ENCODE measurements at places on chromosomes 6 and 20. TPM values are rescaled to one million over a fixed set of nuclear protein-coding genes. Genes with fewer than 3 reads are reported as not detected.
A peak's percentile ranks its signal among the peaks of the same experiment; 100 is the strongest.

- no peak overlapping the region for H3K4me3 ChIP-seq
- H3K27me3 ChIP-seq: no peaks in the 10 kb centered on the region
- DNase-seq: no peak
- no peaks in the 10 kb centered on the region for H3K36me3 ChIP-seq
These were observed 113.5 kb downstream of the CDYL start for GRCh38 chr6:4889701-4890100.

GRCh38 chr6:8059129-8059528 is 5.1 kb downstream of the BLOC1S5 start:
- no peaks in the 10 kb centered on the region for H3K27me3 ChIP-seq
- DNase-seq: no peak
- no peaks in the 10 kb centered on the region for H3K36me3 ChIP-seq
- H3K4me1 ChIP-seq: peaks cover 7% of the 10 kb centered on the region
- H3K27ac ChIP-seq: no peak overlapping the region

DNA sequence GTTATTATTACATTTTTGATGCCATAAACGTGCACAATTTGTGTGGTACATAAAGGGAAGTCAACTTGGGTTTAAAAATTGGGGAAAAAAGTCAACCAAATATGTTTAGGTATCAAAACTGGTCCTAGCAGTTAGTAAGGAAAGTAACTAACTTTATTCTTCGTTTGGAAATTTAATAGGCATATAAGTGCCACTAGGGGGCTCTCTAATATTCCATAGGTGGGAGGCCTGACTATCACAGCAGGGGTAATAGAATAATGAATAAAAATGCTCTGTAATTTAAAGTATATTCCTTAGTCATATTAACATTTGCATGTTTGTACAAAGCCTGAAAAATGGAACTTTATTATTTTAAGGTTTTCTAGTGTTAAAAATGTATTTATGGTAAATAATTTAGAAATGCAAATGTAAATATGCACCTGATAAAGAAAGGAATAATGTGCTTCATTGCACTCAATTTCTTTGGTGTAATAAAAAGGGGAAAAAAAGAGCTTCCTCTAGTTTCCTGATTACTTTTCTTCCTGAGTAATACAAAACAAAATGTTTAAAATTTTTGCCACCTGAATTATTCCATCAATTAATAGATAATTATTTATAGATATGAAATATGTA is 125.7 kb upstream of the HDAC2 start:
- H3K4me3 ChIP-seq: no peak overlapping the region
- no peak overlapping the region for H3K27ac ChIP-seq
- no peak for DNase-seq
- H3K27me3 ChIP-seq: no peaks in the 10 kb centered on the region
- H3K36me3 ChIP-seq: no peaks in the 10 kb centered on the region

GRCh38 chr6:47256361-47256760 is 53.3 kb downstream of the TNFRSF21 start:
- no peaks in the 10 kb centered on the region for H3K4me1 ChIP-seq
- H3K27me3 ChIP-seq: no peaks in the 10 kb centered on the region
- H3K36me3 ChIP-seq: no peaks in the 10 kb centered on the region

DNA sequence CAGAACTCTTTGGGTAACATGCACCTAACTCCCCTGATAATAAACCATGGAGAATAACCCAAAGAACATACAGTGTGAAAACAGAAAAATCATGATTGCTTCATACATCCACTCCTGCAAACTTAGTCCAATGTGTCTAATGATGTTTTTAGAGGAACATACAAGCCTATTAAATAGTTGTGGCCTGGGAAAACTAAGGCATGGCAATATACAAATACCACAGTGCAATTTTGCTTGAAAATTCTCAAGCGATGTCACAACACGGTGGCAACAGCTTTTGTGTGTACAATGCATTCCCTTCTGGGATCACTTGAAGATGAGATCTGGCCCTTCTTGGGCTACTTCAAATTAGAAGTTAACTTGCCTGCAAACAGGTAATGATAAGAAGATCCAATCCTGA is 16.7 kb downstream of the MAP3K5 start:
- no peak overlapping the region for H3K27ac ChIP-seq
- no peak overlapping the region for H3K4me3 ChIP-seq
- DNase-seq: no peak
- H3K27me3 ChIP-seq: no peaks in the 10 kb centered on the region

DNA sequence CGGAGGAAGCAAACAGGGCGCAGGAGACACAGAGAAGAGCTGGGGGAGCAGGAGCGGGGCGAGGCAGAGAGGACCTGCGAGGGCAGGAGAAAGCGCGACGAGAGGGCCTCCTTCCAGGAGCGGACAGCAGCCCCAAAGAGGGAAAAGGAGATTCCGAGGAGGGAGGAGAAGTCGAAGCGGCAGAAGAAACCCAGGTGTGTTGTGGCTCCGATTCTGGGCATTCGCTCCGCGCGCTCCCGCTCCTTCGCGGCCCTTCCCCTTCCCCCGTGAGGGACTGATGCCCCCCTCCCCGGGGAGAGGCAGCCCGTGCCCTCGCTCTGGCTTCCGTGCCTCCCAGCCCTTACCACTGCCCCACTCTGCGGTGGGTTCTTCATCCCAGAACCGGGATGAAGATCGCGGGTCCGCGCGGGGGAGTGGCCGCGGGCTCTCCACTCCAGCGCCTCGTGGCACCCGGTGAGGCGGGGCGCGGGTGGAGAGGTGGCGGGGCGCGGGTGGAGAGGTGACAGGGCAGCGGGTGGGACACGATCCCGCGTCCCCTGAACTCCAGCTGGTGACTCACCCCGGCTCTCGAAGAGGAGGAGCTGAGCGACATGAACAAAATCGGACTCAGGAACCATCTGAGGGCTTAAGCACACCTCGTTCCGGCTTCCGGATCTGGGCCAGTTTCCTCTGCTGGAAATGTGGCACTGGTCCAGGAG is 22.4 kb downstream of the TMC2 start:
- H3K27ac ChIP-seq: no peak overlapping the region
- DNase-seq: no peak
- peak overlapping the region; percentile 34 for H3K4me3 ChIP-seq
- no peaks in the 10 kb centered on the region for H3K4me1 ChIP-seq
- no peaks in the 10 kb centered on the region for H3K27me3 ChIP-seq

DNA sequence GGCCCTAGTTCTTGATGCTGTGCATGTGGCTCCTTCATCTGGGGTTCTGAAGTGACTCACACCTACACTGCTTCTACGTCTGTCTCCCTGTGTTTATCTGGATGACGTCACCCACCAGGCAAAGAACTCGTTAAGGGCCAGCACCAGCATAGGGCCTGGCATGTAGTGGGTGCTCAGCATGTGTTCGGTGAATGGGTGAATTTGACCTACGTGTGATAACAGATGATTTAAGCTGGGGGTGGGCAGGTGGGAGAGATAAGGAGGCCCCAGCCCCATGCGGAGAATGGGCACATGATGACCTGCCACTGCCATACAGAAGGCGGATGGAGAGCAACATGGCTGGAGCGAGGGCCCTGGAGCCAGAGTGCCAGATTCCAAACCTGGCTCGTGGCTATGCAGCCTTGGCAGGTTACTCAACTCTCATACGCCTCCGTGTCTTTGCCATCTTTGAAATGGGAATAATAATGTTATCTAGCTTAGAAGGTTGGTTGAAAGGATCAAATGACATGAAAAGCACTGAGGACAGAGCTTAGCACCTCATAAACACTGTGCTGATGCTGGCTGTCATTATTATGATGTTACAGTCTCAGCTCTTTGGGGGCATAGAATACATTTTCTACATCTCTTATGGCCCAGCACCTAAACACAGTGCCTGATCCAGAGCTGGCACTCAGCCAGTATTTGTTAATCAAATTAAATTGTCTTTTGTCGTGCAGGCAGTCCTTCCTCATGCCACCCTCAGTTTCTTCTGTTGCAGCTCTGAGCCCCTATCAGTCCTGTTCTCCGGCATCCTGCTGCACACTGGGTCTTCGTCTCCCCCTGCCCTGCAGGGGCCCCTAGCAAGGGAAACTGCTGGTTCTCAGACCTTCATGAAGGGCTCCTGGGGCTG is 39.6 kb downstream of the VEGFA start:
- no peaks in the 10 kb centered on the region for H3K27me3 ChIP-seq
- no peaks in the 10 kb centered on the region for H3K36me3 ChIP-seq
- no peak for DNase-seq
- no peak overlapping the region for H3K27ac ChIP-seq
- peaks cover 40% of the 10 kb centered on the region for H3K4me1 ChIP-seq

DNA sequence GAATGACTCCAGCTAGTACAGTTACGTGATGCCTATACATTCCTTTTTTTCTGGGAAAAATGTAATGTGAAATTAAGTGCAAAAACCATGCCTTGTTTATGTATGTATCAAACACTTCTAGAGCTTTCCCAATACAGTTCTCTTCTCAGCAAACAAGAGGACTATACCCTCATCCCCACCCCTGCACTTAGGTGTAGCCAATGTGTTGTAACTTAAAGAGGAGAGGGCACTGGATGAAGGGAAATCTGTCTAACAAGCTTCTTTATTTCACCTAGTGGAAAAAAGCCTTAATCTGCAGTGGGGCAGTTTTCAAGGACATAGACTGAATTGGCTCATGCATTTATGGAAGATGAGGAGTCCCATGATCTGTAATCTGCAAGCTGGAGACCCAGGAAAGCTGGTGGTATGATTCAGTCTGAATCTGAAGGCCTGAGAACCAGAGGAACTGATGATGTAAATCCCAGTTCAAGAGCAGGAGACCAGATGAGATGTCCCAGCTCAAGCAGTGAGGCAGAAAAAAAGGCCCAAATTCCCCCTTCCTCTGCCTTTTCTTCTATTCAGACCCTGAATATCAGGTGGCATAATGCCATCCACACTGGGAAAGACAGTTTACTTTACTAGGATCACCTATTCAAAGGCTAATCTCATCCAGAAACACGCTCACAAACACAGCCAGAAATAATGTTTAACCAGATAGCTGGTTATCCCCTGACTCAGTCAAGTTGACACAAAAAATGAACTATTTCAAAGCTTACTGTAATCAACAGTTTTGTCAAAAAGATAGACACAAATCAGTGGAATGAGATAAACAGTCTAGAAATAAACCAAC is 25.8 kb upstream of the SLC17A3 start:
- no peak overlapping the region for H3K4me3 ChIP-seq
- H3K27me3 ChIP-seq: no peaks in the 10 kb centered on the region
- no peaks in the 10 kb centered on the region for H3K36me3 ChIP-seq
- no peaks in the 10 kb centered on the region for H3K4me1 ChIP-seq
- DNase-seq: no peak

DNA sequence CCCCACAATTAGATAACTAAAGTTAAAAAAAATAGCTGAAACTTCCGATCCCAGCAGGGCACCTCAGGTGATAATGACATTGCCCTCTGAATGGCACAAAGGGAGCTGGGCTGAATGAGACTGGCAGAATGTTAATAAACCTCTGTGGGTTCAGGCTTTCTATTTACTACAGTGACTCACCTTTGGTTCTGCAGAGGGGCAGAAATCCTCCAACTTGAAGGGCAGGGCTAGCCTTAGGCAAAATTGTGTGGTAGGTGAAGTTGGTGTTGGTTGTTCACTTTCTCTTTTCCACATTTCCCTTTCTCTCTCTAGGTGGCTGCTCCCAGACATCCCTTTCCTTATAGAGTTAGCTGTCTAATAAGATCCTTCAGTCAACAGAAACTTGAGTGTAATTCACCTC is 625.2 kb downstream of the EPM2A start:
- no peak for DNase-seq
- H3K27me3 ChIP-seq: no peaks in the 10 kb centered on the region

GRCh38 chr6:29763491-29764289 is 40.5 kb downstream of the HLA-F start:
- no peak for DNase-seq
- H3K4me3 ChIP-seq: no peak overlapping the region
- H3K4me1 ChIP-seq: peaks cover 5% of the 10 kb centered on the region
- H3K36me3 ChIP-seq: no peaks in the 10 kb centered on the region

GRCh38 chr6:4371207-4371921 is 236.0 kb upstream of the ECI2 start:
- peak overlapping the region; percentile 4 for H3K4me3 ChIP-seq
- H3K27ac ChIP-seq: peak overlapping the region; percentile 80
- DNase-seq: peak; percentile 67
- H3K27me3 ChIP-seq: no peaks in the 10 kb centered on the region
- peaks cover 48% of the 10 kb centered on the region for H3K4me1 ChIP-seq
- H3K36me3 ChIP-seq: no peaks in the 10 kb centered on the region

- H3K27me3 ChIP-seq: peaks cover 2% of the 10 kb centered on the region
- H3K36me3 ChIP-seq: no peaks in the 10 kb centered on the region
- no peak overlapping the region for H3K4me3 ChIP-seq
- H3K4me1 ChIP-seq: no peaks in the 10 kb centered on the region
- DNase-seq: no peak
These were observed 8.4 kb upstream of the SPINT3 start for GRCh38 chr20:45523821-45524220.

DNA sequence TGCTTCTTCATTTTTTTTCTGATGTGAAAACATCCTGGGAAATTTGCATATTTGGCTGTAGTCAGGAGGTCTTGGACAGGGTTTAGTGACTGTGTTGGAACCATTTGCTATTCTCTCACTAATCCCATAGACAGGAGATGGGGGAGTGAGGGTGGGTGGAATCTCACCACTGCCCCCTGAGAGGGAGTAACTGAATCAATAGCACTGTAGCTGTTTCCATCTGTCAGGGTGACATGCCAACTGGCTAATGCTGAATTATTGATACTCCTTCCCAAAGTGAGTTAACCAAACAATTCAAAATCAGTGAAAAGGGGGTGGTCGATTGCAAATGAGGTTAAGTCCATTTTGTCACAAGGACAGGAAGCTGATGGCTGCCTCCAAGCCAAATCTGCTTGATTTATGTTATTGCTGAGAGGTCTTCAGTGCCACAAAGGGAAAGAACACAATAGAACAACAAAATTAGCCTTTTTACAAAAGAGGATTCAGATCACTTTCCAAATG is 55.1 kb upstream of the B3GAT2 start:
- no peaks in the 10 kb centered on the region for H3K27me3 ChIP-seq
- H3K4me3 ChIP-seq: no peak overlapping the region
- no peak for DNase-seq
- H3K27ac ChIP-seq: no peak overlapping the region

- DNase-seq: no peak
- H3K27ac ChIP-seq: no peak overlapping the region
- no peaks in the 10 kb centered on the region for H3K4me1 ChIP-seq
- H3K27me3 ChIP-seq: no peaks in the 10 kb centered on the region
- no peak overlapping the region for H3K4me3 ChIP-seq
These were observed 370.2 kb downstream of the UTRN start for GRCh38 chr6:144655376-144655775.

- no peak for DNase-seq
- H3K4me1 ChIP-seq: peaks cover 76% of the 10 kb centered on the region
- peak overlapping the region; percentile 96 for H3K27ac ChIP-seq
- H3K4me3 ChIP-seq: peak overlapping the region; percentile 91
- peaks cover 7% of the 10 kb centered on the region for H3K36me3 ChIP-seq
These were observed 4.0 kb downstream of the PLAGL2 start for GRCh38 chr20:32203356-32204204.

Gene PGC
- total RNA-seq: not detected

Gene QKI
- 421 TPM for total RNA-seq

Gene RIPOR2
- total RNA-seq: 13.2 TPM

Gene ESR1
- total RNA-seq: 4.4 TPM

Gene FAM217A
- total RNA-seq: not detected

Gene SYS1
- total RNA-seq: 29.6 TPM

Gene NHLRC1
- total RNA-seq: 0.84 TPM

Gene IL17A
- not detected for total RNA-seq

Gene UNC5CL
- 0.37 TPM for total RNA-seq

Gene COL11A2
- total RNA-seq: 1.3 TPM

Gene OTOR
- total RNA-seq: not detected

Gene CFAP206
- not detected for total RNA-seq

Gene SLC26A8
- total RNA-seq: not detected

Gene TGM3
- total RNA-seq: not detected

Gene RNF144B
- total RNA-seq: 94.9 TPM

All from psoas muscle (tissue), 8 donors.